ENCODE measurements at places on chromosomes 1 and 21.

GRCh38 chr1:152926091-152926490, 17.7 kb downstream of the IVL start:
- DNase-seq = no peak

DNA sequence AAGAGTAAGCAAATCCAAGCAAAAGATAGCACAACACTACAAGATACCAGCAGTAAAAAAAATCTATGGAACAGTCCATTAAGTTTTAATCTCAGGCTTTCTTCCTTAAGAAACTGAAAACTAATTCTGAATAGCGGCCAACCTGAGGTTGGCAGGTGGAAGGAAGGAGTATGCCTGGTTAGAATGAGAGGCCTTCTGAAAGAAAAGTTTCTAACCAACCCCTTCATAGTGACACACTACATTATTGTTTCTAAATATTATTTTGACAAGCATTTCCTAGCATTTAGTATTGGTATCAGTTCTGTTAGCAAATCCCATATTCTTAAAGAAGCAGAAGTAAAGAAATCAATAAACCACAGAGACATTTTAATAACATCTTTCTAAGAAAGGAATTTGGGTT, 205.7 kb upstream of the PTBP2 start:
- DNase-seq = no peak

DNA sequence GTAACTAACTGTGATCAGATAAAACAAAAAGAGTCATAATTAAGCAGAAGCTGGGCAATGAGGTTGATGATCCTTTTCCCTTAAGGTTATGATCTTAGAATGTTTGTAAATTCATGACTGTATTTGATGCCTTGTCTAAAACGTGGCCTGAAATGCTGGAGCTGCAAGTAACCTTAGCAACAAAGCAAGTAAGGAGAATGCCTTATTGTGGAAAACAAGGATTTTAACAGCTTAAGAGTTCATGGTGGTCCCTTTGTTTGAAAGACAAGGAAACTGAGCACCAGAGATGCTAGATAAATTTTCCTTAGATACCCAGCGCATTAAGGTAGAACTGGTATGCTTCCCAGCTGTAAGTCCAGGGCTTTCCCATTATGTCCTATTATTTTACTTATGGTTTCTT, 25.7 kb upstream of the XPR1 start:
- no peak for DNase-seq

GRCh38 chr1:8870103-8870502, 8.4 kb downstream of the ENO1 start:
- DNase-seq = no peak

GRCh38 chr1:224238756-224239155, 55.7 kb downstream of the DEGS1 start:
- DNase-seq = no peak

DNA sequence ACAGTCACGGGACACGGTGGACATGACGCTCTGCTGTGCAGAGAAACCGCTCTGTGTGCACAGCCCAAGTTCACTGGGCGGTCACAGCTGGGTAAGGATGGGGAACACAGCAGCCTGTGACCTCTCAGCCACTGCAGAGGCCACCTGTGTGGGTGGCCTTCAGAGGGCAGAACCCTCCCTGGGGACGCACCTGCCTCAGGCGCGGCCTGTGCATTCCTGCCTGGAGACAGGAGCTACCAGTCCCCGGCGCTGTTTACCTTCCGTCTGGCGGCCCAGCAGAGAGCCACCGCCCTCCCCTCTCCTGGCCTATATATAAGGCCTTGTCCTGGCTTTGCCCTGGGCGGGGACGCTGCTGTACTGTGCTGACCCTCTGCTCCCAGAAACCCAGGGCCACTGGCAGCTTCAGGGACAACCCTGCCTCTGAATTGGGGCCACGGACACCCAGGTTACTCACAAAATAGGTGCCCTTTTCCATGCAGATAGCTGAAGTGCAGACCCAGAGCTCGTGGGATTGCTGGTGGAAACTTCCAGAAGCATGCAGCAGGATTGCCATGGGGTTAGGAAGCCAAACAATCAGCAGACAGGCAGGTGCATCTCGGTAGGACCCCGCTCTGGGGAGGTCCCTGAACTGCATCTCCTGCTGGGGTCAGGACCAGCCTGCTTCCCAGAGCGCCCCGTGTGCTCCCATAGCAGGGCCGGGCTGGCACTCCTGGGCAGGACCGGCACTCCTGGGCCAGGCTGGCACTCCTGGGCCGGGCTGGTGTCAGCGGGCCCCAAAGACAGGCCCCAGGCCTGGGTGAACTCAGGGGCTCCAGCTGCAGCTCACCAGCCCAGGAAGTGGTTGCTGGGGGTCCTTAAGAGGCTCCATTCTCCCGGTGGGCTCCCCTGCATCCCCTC, 83.6 kb downstream of the SIK1 start:
- no peak for DNase-seq

GRCh38 chr1:67831850-67832513, 1.3 kb downstream of the GNG12 start:
- DNase-seq = no peak

DNA sequence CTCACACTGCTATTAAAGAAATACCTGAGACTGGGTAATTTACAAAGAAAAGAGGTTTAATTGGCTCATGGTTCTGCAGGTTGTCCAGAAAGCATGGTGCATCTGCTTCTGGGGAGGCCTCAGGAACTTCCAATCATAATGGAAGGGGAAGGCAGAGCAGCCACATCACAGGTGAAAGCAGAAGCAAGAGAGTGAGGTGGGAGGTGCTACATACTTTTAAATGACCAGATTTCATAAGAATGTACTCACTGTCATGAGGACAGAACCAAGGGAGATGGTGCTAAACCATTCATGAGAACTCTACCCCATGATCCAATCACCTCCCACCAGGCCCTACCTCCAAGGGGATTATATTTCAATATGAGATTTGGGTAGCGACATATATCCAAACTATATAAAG, 55.7 kb downstream of the MRPL39 start:
- no peak for DNase-seq

GRCh38 chr1:93980320-93981273, 71.4 kb upstream of the GCLM start:
- DNase-seq = no peak

DNA sequence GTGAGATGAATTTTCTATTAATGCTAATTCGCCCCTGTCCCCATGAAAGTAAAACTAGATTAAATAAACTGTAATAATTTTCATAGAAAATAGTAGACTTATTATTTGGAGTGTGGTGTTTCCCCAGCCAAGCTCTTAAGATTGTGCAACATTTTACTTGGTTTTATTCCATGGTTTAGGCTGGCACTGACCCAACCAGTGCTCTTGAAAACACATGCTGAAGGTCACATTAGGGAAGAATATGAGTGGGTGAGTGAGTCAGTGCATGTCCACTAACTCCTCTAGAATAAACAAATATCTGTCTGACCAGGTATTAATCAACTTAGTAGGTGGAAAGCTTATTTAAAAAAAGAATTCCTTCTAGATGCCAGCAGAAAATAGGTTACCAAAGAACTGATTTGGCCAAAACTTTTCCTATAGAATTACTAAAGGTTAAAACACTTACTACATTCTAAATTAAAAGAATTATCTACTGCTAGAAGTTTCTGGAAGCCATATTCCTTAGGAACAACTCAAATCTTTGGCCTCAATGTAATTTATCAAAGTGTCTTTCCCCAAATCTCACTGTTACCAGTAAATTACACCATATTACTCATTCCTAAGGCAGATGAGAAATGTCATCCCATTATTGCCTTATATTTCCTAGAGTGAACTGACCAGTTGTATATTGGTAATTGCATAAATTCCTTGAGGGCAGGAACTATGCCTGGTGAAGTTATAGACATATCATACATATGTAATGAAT, 89.7 kb upstream of the RGS1 start:
- DNase-seq = no peak

DNA sequence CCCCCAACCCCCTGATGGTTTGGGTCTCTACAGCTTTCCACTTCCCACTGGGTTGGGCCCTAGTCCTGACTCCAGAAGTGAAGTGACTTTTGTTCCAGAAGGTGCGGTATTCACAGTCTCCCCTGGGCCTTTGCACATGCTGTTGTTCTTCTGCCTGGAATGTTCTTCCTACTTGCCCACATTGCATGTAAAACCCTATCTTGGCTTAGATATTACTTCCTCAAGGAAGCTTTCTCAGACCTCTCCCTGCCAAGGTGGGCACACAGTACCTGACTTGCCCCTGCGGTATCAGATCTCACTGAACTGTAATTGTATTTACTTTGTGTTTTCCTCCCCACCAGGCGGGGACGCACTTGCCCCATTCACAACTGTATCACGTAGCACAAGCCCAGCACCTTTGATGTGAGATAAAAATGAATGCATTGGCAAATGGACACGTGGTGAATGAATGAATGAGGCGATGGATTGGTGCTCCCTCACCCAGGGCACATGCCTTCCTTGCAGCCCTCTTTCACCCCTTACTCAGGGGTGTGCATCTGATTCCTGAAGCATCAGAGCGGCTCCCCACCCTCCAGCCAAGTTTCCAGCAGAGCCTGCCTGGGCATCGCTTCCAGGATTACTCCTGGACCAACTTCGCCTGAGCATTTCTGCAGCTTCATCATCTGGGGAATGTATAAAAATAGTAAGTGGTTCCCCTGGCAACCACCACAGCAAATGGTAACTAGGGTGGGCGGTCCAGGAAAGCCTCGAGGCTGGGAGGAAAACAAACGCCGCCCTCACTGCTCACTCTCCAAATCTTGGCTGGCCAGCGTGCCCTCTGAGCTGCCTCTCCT, 19.8 kb downstream of the NENF start:
- no peak for DNase-seq

- DNase-seq = no peak
Measured at GRCh38 chr1:58059789-58060188, 486.7 kb downstream of the OMA1 start.

DNA sequence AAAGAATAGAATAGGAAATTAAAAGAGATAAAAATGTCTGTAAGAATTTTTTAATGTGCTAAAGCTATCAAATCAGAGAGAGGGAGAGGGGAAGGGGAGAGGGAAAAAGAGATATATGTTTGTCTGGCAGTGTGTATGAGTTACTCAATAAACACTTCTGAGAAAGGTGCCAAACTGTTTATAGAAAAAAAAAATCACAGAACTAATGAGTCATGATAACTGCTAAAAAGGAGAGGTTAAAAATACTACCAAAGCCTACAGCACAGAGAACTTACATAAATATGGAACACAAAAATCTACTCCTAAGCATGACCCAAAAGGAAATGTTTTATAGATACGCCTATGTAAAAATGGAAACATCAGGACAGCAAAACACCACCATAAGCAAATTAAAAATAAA, 45.4 kb downstream of the SELENOF start:
- DNase-seq = no peak

DNA sequence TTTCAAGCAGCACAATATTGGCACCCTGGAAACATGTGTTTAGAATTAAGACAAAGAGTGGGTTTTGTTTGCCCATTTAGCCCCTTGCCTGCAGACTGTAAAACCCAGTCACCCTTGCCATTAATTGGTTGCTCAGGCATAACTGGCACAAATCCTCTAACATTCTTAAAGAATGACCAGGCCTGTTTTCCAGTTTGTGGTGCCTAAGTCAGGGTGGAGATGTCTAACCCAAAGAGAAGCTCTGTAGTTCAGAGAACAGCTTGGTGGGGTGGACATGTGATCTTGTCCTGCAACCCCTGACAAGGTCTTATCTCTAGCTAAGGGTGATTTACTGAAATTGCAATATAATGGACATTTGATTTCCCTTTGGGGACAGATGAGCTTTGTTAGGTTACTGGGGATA, 8.8 kb upstream of the ANGPTL7 start:
- DNase-seq = no peak

- no peak for DNase-seq
Measured at GRCh38 chr1:213014642-213015041, 1.0 kb downstream of the ANGEL2 start.

- no peak for DNase-seq
Measured at GRCh38 chr1:115694805-115695204, 53.0 kb downstream of the VANGL1 start.

- DNase-seq = peak; percentile 62
Measured at GRCh38 chr1:92994105-92994712, 32.9 kb upstream of the DIPK1A start.

DNA sequence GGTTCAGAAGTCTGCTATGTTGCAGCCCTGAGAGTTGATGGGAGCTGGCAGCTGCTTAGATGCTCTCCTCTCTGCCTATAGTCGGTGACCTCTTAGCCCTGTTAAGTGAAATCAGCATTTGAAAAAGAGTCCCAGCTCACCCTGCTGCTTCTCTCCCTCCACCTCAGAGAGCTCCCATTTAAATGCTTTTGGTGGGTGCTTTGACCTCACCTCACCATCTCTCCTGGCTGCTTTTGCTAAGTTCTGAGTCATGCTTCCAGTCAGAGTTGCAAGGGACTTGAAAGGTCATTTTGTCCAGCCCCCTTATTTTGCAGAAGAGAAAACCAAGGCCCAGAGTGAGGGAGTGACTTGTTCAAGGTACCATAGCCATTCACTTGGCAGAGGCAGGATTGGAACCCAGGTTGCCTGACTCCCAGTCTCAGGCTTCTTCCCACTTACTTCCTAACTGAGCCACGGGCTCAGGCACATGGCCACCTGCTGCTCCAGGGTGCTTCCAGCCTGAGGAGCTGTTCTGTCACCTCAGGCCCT, 3.3 kb downstream of the MAPKAPK2 start:
- no peak for DNase-seq

DNA sequence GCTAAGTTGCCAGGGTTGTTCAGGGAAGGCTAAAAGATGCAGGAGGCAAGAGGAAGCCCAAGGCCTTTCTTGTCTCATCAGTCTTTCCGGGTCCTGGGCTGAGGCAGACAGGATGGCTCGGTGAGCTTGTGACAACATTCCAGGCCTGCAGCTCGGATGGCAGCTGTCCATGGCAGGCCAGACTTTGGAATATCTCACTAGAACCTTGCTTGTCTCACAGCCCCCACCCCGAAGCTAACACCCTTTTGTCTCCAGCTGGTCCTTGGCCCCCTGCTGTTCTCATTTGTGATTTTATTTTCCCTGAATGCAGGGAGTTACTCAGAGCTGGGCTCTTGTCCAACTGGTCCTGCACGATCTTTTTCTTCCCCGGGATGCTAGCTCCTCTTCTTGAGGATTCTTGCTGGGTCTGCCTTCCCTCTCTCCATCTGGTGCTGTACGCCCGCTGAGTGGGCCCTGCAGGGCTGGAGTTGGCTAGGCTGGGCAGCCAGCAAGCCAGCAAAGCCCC, 477.2 kb upstream of the CAMK1G start:
- DNase-seq = no peak

GRCh38 chr1:207223162-207223561, 98.3 kb upstream of the CD55 start:
- no peak for DNase-seq

DNA sequence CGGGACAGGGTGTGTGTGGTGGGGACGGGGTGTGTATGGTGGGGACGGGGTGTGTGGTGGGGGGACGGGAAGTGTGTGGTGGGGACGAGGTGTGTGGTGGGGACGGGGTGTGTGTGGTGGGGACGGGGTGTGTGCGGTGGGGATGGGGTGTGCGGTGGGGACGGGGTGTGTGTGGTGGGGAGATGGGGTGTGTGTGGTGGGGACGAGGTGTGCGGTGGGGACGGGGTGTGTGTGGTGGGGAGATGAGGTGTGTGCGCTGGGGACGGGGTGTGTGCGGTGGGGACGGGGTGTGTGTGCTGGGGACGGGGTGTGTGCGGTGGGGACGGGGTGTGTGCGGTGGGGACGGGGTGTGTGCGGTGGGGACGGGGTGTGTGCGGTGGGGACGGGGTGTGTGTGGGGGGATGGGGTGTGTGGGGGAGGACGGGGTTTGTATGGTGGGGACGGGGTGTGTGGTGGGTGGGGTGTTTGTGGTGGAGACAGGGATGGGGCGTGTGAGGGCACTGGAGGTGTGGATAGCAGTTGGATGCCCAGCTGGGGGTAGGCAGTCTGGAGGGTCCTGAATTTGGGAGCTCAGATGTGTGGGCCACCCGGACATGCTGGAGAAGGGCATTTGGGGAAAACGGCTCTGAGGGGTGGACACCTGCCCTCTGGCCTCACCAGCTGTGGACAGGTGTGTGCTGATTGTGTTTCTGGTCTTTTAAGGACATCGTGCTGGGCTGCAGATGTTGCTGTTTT, 16.9 kb downstream of the IBA57 start:
- DNase-seq = no peak
